ENCODE measurements at places on chromosomes 2 and 18. TPM values are rescaled to one million over a fixed set of nuclear protein-coding genes. Genes with fewer than 3 reads are reported as not detected.

ABCG5 gene
- total RNA-seq: not detected

UGT1A6 gene
- not detected for total RNA-seq

LRP2 gene
- total RNA-seq: not detected

SOX11 gene
- total RNA-seq: under 0.01 TPM

STAT4 gene
- total RNA-seq: 0.59 TPM

XDH gene
- 0.88 TPM for total RNA-seq

HOXD12 gene
- total RNA-seq: not detected

TBR1 gene
- total RNA-seq: not detected

LOXHD1 gene
- total RNA-seq: not detected

GMCL1 gene
- total RNA-seq: 11.3 TPM

ESPNL gene
- total RNA-seq: not detected

COPS8 gene
- 316 TPM for total RNA-seq

MIB1 gene
- total RNA-seq: 36.0 TPM

SLC9A4 gene
- total RNA-seq: not detected

GRCh38 chr2:166609183-166609959 lies 115.3 kb upstream of the SCN7A start:
- DNase-seq: no peak

GRCh38 chr2:170243118-170243837 lies 65.3 kb downstream of the MYO3B start:
- DNase-seq: peak; percentile 26

- DNase-seq: peak; percentile 33
These were observed 33.1 kb downstream of the ARHGAP15 start for GRCh38 chr2:143162123-143162837.

GRCh38 chr2:15506229-15506819 lies 54.8 kb downstream of the NBAS start:
- DNase-seq: no peak

GRCh38 chr2:242031481-242032019 lies 162.0 kb downstream of the RTP5 start:
- DNase-seq: peak; percentile 92

DNA sequence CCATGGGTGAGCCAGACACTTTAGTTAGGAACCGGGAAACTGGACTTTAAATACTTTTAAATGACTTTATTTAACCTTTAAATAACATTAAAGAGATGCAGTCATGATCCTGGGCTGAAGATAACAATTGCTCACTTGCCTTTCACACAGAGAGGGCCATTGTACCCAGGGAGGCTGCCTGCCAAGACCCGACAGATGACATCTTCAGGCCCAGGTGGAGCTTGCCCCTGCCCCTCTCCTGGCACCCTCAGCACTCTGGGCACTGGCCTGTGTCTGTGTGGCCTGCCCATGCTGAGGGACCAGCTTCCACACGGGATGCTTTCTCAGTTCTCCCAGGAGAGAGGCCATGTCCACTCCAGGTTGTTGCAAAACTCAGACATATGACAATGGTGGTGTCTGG lies 216.4 kb upstream of the MYT1L start:
- no peak for DNase-seq

DNA sequence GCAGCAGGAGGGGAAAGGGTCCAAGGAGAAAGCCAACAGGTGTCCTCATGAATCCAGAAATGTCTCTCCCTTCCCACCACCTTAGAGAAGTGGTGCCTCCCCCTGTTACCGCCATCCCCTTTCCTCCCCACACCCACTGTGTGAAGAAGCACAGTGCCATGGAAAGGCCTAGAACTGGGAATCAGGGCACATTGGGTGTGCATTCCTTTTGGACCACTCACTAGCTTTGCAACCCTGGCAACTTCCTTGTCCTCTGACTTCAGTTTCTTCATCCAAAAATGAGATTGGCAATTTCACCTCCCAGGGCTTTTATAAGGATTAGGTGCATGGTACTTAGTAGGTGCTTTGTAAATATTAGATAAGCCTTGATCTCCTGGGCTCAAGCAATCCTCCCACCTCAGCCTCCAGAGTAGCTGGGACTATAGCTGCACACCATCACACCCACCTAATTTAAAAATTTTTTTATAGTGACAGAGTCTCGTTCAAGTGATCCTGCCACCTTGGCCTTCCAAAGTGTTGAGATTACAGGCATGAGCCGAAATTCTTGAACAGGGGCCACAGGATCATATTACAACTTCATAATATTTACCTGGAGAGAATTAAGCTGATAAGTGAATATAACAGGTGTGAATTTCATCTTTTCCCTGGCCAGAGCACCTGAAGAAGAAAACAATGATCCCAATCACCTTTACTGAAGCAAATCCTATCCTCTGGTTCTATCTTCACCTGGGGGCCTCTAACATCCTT lies 97.9 kb upstream of the TAF1B start:
- no peak for DNase-seq

DNA sequence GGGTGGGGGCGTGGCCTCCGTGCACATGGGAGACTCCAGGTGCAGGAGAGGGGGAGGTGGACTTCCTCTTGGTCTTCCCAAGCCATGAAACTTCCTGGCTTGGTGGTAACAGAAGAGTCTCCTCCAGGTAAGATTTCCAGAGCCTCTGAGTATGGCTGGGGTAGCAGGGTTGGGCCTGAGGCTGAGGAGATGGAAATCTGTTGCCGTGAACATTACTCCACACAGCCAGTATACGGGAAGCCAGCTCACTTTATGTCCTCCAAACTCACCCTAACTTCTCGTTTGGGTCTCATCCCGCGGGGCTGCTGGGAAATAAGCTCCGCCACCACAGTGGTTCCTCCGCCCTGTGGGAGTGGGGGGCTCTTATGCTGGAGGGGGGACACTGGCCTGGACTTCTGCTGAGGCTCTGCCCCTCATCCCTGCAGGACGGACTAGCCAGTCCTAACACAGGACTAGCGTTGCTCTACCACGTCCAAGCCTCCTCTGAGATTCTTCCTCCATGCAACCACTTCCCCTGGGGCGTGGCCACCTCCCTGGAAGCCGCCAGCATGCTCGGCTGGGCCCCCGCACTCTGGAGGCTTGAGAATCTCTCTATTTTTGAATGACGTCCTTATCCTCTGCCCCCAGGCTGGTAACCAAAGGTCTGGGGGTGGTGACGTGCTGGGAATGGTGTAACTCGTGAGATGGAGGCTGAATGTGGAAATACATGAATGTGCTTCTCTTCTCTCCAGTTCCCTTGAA lies 777 bp upstream of the RAB17 start:
- peak; percentile 90 for DNase-seq

GRCh38 chr2:96399342-96400048 lies 63.9 kb downstream of the NCAPH start:
- no peak for DNase-seq

GRCh38 chr2:182456784-182457183 lies 29.9 kb upstream of the PDE1A start:
- no peak for DNase-seq

DNA sequence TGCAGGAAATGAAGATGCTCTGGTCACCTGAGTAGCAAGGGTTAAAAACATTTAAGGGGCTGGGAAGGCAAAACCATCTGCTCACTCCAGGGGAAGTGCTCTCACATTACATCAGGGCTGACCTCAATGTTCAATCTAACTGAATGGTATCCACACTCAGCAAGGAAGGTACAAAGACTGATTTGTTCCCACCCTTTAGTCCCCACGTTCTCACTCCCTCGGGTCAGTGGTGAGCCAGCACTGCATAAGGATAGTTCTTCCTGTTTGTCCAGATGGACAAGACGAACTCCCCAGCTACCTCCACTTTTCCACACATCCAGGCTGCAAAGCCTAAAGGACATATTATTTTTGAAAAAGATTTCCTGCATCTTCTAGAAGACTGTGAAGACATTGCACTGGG lies 126.6 kb upstream of the SLC14A2 start:
- DNase-seq: no peak

GRCh38 chr2:25606892-25607291 lies 66.5 kb downstream of the DTNB start:
- DNase-seq: peak; percentile 45

- no peak for DNase-seq
These were observed 17.8 kb downstream of the OTOF start for GRCh38 chr2:26459991-26460612.

DNA sequence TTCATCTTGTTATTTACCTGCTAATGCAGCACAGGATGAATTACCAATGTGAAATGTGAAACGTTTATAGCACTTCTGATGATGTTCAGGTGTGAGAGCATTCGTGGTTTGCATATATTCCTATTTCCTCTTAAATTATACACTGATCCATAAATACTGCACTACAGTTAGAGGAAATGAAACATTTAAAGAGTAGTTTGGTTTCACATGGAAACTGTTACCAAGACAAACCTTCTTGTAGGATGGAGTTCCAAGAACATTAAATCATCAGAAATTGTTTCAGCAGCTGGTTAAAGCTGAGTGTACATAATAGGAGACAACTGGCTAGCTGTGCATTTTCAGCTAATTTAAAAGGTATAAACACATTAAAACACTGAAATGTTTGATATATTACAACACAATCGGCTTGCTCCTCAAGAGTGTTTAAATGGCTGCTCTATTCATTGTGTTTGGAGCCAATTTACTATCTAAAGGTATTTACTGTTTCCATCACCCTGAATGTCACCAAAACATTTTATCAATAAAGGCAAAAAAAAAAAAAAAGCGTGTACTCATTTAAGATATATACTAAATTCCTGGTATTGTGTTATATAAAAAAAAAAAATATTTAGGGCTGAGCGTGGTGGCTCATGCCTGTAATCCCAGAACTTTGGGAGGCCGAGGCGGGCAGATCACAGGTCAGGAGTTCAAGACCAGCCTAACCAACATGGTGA lies 100.6 kb downstream of the DYM start:
- DNase-seq: peak; percentile 1

DNA sequence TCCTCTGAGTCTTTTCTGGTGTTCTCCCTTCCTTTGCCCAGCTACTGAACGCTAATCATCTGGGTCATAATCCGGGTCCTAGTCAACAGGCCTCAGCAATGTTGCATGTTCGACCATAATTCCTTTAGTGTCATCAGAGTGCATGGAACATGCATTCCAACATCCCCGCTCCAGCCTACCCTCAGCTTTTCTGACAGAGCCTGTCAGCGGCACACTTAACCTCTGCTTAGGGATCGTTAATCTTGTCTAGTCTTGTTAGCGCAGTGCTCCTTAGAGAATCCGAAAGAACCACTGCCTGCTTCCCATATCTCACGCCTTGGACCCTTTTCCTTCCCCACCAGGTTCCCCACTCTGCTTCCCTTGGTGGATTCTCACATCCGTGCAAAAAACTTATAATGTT lies 767.9 kb upstream of the ID2 start:
- no peak for DNase-seq

DNA sequence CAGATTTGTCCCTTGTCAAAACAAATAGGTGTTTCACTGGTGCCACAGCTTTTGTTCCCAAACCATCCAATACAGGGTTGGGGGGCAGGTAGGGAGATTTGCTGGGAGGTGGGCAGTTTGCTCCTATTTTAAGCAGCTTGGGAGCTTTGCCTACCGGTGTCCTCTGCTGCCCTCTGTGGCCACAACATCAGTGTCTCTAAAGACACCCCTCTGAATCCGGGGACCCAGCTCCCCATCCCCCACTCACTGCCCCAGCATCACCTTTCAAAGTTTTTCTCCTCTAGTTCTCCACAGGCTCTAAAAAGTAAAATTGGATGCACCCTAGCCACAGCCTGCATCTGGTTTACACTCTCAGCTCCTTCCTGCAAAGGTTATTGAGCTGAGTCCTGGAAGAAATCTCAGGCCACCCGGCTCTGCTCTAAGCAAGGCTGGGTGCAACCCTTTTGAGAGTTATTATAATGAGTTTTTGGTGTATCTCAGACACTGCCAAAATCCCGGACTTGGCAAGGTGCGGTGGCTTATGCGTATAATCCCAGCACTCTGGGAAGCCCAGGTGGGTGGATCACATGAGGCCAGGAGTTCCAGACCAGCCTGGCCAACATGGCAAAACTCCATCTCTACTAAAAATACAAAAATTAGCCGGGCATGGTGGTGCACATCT lies 2.9 kb upstream of the EPAS1 start:
- DNase-seq: peak; percentile 35

- no peak for DNase-seq
These were observed 55.5 kb upstream of the EML6 start for GRCh38 chr2:54667726-54668650.

DNA sequence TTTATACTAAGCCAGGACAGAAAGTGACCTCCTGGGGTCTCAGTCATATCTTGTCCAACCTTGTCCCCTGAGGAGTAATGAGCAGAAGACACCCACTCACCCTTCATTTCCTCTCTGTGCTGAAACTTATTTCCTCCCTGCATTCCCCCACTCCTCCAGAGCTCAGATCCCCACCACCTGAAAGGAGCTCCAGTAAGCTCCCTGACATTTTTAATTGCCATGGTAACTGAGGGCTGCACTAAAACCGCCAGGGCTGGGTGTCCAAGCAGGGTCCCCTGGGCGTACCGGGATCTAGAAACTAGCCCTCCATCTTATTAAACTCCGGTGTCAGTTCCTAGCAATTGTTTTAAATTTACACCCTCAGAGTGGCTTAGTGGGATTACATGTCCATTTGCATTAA lies 393.3 kb upstream of the HNRNPA3 start:
- no peak for DNase-seq

DNA sequence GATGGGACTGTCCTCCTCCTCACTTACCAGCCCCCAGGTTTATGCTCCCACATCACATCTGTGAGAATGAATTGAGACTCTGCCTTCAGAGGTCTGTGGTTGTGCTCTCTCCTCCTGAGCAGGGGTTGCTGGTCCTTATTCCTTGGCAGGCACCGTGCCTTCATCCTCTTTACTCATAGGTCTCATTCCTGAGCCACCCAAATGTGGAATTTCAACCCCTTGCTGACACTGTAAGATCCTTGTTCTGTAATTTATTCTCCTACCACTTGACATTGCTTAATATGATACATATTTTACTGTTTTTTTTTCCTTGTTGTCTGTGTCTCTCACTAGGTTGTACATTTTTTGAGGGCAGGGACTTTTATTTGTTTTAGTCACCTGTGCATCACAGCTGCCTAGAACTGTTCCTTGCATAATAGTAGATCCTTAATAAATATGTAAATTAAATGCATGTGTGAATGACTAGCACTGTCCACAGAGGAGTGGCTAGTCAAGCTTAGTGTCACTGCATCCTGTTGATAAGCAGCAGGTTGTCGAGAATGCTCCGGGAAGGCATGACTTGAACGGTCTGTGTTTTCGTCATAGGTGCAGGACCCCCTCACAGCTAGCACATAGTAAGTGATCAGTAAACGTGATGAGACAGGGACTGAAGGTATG lies 180.6 kb downstream of the ZNF407 start:
- no peak for DNase-seq

GRCh38 chr2:181947273-181947672 lies 38.4 kb upstream of the PPP1R1C start:
- no peak for DNase-seq

DNA sequence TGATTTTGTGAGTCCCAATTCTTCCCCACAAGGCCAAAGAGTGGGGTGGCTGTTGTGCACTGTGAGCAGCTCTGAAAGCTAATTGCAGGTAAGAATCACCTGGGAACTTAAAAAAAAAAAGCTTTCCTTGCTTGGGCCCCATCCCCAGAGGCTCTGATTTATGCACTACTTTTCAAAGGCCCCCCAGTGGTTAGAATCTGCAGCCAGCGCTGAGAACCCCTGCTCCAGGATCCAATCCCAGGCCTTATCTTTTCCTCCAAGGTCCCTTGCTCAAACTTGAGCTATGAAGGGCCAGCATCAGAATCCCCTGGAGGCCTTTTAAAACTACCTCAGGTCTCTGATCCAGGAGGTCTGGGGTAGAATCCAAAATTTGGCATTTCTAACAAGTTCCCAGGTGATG lies 156.8 kb downstream of the UXS1 start:
- no peak for DNase-seq

GRCh38 chr2:160402997-160403979 lies 90.3 kb downstream of the RBMS1 start:
- DNase-seq: peak; percentile 53

Data from RPMI7951 (cell line).